ENCODE measurements at places on chromosomes 5 and 9. TPM values are rescaled to one million over a fixed set of nuclear protein-coding genes. Genes with fewer than 3 reads are reported as not detected.

- peaks cover 2% of the 10 kb centered on the region for H3K36me3 ChIP-seq
- H3K27me3 ChIP-seq = no peaks in the 10 kb centered on the region
- H3K27ac ChIP-seq = no peak overlapping the region
- peak; percentile 75 for DNase-seq
These were observed 28.8 kb downstream of the EPB41L4A start for GRCh38 chr5:112390327-112390726.

- H3K4me1 ChIP-seq = no peaks in the 10 kb centered on the region
- no peak for DNase-seq
- H3K36me3 ChIP-seq = no peaks in the 10 kb centered on the region
- H3K27ac ChIP-seq = no peak overlapping the region
- H3K27me3 ChIP-seq = no peaks in the 10 kb centered on the region
- H3K4me3 ChIP-seq = no peak overlapping the region
These were observed 1609.2 kb upstream of the ACO1 start for GRCh38 chr9:30775236-30775635.

The PCDHGB1 gene
- 0.20 TPM for total RNA-seq

DNA sequence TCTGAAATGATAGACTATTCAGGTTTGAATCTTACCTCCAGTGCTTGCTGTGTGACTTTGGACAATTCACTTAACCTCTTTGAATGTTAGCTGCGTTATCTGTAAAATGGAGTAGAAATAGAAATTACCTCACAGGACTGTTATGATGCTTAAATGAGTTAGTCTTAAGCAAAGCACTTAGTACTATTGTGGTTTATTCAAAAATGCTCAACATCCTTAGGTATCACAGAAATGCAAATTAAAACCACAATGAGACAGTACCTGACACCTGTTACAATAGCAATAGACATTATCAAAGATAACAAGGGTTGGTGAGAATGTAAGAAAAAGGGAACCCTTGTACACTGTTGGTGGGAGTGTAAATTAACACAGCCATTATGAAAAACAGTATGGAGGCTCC is 77.6 kb upstream of the FREM1 start:
- H3K27ac ChIP-seq = no peak overlapping the region
- no peak overlapping the region for H3K4me3 ChIP-seq

- no peak overlapping the region for H3K4me3 ChIP-seq
- H3K36me3 ChIP-seq = no peaks in the 10 kb centered on the region
- peaks cover 22% of the 10 kb centered on the region for H3K27me3 ChIP-seq
- DNase-seq = no peak
These were observed 4.5 kb downstream of the SPARC start for GRCh38 chr5:151682240-151682639.
